ENCODE measurements at places on chromosomes 2 and 18.

DNA sequence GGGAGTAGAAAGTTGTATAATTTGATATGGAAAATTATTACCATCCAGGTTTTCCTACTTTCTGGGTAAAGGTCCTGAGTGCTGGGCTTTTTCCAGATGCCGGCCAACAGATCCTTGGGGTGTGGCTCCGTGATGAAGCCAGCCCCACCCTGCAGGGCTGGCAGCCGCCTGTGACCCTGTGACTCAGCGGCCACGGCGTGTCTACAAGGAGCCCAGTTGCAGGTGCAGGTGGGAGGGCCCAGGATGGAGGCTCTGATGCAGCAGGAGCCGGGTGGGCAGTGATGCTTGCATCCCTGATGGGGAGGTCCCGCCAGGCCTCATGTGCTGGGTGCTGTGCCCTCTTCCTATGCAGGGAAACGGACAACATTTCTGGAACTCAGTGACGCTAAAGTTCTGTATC, 96.0 kb upstream of the ALKAL2 start:
- no peak for DNase-seq

DNA sequence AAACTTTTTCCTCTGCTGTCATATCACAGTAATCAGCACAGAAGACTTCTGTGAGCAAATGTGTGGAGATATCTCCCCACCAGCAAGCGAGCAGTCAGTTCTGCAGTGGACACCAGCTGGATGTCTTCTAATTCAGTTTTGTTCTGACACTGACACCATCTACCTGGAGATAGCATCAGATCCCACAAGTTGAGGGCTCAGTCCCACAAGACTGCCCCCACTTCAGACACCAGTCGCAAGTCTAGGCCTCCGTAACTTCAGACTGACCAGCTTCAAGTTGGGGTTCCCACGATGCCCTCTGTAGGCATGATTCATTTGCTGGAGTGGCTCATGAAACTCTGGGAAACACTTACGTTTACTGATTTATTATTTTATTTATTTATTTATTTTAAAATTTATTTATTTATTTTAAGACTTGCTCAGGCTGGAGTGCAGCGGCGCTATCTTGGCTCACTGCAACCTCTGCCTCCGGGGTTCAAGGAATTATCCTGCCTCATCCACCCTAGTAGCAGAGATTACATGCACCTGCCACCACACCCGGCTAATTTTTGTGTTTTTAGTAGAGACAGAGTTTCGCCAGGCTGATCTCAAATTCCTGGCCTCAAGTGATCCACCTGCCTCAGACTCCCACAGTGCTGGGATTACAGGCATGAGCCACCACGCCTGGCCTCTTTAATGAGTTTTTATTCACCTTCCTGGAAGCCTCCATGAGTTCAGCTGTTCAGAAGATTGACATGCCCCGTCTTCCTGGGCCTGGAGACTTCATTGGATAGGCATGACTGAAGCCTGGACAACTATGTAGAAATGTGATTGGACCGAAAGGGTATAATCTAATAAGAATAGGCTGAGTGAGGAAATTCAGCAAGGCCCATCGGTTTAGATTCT, 55.7 kb downstream of the PAPOLG start:
- DNase-seq: no peak

DNA sequence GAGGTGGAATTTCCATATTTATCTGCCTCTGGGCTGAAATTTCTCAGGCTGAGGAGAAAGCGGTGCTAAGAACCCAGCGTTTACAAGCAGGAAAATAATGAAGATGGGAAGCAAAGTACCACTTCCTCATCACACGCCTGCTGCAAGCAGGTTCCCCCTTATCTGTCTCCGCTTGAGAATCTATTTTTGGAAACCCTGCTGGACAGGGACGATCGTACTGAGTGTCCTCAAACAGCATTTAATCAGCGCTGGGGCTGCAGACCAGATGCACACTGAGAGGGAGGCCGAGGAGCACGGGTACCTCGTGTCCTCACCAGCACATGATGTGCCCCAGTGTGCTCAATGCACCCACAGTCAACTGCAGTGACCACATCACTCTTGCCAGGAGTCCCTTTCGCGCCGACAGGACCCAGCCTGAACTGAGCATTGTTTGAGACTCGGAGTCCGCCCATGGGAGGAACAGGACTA, 160.4 kb downstream of the HDAC4 start:
- DNase-seq: no peak

GRCh38 chr2:127763776-127764175, 47.2 kb downstream of the WDR33 start:
- no peak for DNase-seq

GRCh38 chr2:237961637-237962036, 5.2 kb upstream of the UBE2F start:
- no peak for DNase-seq
